ENCODE measurements at places on chromosomes 3 and 15.
A peak's percentile ranks its signal among the peaks of the same experiment; 100 is the strongest.

GRCh38 chr3:58628823-58629562, 37.6 kb downstream of the FAM3D start:
- DNase-seq, result peak; percentile 92

- DNase-seq, result no peak
Measured at GRCh38 chr3:181881749-181882148, 170.0 kb downstream of the SOX2 start.

DNA sequence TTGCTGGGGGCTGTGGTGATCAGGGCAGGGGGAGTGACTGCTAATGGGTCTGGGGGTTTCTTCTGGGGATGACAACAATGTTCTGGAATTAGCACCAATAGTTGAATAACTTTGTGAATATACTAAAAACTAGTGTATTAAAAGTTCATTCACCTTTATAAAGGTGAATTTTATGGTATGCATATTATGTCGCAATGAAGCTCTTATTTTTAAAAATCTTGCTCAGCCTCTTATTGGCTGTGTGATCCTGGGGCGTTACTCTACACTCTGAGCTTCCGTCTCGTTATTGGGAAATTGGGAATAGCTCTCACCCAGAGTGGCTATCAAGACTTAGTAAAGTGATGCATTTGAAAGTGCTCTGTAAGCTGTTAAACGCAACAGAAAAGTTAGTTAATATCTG, 105.3 kb downstream of the SEC22A start:
- no peak for DNase-seq

GRCh38 chr3:30544812-30545211, 61.6 kb upstream of the TGFBR2 start:
- DNase-seq, result no peak

GRCh38 chr15:71212146-71212545, 96.9 kb downstream of the THSD4 start:
- no peak for DNase-seq

GRCh38 chr3:23913873-23914743, 2.7 kb downstream of the NKIRAS1 start:
- DNase-seq, result no peak

DNA sequence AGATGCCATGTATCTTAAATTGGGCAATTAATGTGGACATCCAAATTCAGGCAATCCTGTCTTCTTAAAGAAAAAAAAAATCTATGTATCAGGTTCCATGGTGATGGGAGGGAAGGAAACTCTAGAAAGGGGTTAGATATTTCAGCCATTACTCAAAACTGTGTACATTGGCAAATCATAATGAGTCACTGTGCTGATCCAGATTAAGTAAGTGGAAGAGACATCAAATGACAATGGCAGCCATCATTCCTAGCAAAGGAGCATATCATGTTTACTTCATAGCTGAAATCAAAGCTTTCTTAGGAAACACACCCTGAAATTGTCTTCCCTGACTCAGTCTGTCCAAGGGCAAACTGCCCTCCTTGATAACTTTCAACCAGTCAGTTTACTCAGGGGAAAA, 713.3 kb upstream of the GBE1 start:
- DNase-seq, result no peak

- DNase-seq, result peak; percentile 44
Measured at GRCh38 chr3:139677388-139678155, at the start of gene NMNAT3. Gene NMNAT3, minus strand, starts transcription at chr3:139677972. Its CDS starts 50,248 bp downstream, at chr3:139627724.

- no peak for DNase-seq
Measured at GRCh38 chr3:143348486-143349327, 229.1 kb downstream of the CHST2 start.

GRCh38 chr15:23532024-23532423, 33.5 kb upstream of the MKRN3 start:
- no peak for DNase-seq

- no peak for DNase-seq
Measured at GRCh38 chr3:54517424-54517823, 395.1 kb downstream of the CACNA2D3 start.

DNA sequence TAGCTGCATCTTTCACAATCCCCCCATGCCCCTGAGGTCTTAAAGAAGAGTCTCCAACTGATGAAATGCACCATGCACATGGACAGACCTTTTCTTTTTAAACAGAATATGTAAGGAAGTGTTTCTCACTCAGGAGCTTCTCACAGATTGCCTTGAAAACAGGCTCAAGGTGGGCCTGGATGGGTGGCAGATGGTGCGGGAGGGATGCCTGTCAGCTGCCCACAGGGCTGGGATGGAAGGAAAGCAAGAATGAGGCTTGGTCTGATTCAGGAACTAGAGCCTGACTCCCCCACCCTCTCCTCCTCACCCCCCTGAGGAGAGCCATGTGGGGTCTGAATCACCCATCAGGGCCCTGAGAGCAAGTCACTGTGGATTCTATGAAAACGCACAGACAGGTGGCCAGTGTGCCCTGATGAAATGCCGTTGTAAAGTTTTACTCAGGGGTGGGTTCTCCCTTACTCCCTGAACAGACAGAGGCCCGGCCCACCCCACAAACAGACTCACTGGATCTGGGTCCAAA, 67.2 kb downstream of the UMPS start:
- DNase-seq, result no peak

DNA sequence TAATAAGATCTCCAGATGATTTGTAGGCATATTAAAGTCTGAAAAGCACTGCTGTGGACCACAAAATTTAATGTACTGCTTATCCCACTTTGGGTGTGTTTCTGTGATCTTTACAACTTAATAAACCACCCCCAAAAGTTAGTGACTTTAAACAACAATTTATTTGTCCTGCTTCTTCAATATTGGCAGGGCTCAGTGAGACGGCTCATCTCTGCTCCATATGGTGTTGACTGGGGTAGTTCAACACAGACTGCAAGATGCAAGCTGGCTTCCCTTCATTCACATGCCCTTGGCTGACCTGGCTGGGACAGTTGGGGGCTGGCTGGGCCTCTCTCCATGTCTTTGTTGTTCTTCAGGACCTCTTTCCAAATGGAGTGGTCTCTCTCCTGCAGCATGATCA, 337.8 kb downstream of the FHIT start:
- no peak for DNase-seq

GRCh38 chr3:60133269-60134162, 1083.7 kb upstream of the CFAP20DC start:
- DNase-seq, result no peak

DNA sequence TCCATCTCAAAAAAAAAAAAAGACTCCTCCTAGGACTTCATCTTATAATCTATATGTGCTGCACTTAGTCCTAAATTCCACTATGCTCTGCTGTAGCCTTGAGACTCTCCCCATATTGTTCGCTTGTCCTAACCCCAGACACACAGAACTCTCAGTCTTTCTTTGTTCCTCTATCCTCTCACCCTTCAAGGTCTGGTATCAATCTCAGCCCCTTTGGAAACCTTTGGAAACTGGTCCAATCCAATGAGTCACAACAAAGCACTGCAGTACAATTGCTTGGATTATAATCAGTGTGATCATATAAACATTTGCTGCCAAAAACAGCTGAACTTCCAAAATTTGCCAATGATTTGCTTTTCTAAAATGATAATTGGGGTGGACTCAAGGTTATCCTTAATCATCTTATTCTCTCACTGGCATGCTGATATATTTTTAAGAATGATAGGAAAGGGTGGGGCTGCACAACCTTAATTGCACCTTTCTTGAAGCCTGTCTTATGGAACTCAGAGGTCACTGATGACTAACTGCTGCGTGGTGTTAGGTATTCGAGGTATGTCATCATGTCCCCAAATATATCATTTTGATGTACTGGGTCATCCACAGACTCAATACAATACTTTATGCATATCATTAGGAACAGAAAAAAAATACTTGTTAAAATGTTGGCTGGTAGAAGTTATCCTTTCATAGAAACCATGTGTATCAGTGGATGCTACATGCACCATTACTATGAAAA, 756.7 kb downstream of the NR2F2 start:
- DNase-seq, result no peak

DNA sequence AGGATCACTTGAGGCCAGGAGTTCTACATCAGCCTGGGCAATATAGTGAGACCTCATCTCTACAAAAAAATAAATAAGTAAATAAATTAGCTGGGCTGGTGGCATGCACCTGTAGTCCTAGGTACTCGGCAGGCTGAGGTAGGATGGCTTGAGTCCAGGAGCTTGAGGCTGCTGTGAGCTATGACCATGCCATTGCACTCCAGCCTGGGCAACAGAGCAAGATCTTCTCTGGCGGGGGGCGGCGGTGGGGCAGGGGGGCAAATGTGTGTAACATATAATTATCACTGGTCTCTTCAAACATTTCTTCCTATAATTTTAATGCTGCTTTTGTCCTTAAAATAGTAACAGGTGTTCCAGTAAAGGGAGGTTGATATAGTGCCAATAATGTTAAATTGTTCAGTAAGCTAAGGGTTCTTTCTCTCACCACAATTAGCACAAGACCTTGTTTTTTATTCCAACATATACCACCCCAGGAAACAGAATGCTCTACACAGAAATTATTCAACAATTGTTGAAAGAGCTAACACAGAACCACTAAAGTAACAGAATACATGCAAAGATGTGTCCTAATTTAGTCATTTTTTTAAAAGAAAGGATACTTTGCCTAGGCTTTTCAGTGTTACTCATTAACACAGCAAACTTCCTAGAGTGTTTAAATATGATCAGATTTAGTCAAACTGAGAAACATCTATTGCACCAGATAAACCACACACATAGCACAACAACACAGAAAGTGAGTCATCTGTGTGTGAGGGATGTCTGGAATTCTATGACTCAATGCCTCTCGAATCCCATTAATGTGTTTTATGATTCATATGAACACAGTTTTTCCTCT, 29.1 kb downstream of the ANKRD28 start:
- DNase-seq, result peak; percentile 14

DNA sequence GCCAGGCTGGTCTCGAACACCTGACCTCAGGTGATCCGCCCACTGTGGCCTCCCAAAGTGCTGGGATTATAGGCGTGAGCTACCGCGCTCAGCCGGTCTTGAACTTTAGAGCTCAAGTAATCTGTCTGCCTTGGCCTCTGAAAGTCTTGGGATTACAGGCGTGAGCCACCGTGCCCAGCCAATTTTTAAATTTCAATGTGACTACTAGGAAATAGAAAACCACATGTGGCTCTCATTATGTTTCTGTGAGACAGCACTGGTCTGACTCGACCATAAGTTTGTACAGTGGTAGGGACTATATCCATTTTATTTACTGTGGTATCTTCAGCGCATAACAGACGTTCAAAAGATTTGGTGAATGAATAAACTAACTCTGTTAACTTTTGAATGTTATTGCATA, 9.1 kb downstream of the ZFAND6 start:
- DNase-seq, result no peak

DNA sequence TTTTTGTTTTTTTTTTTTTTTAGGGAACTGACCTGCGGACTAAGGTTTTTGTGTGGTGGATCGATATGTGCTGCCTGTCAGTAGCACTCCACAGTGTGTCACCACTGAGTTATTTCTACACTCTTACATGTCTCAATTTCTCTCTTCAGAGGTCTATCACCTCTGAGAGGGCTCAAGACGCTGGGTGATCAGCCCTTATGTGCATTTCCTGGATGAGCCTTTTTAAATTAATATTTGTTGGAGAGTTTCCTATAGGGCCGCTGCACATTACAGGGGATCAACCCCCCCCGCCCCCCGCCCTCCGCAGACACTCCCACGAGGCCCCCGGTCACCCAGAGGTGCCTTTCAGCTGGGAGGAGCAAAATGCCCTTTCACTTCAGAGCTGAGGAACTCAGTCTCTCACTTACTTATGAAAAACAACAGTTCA, 34.5 kb upstream of the AP4E1 start:
- DNase-seq, result no peak

GRCh38 chr3:30007668-30008067, 598.7 kb upstream of the TGFBR2 start:
- no peak for DNase-seq

DNA sequence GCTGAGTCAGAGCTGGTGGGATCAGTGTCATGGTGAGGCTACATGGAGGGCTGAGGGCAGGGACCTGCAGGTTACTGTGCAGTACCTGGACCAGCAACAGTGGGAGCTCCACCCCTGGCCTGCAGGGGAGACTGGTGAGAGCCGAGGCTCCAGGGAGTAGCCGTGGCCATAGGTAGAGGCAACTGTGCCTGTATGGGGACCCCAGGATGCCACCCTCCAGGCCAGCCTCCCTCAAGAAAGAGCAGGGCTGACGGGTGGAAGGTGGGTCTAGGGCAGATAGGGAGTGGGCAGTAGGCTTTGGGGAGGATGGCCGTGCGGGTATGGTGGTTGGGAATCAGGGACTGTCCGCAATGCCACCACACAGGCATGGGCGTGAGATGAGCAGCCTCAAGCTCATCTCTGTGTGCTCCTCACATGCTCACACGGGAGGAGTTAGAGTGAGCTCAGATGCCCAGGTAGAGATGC, 35.5 kb downstream of the FBLN2 start:
- DNase-seq, result no peak

GRCh38 chr3:99319450-99319849, 318.9 kb upstream of the COL8A1 start:
- no peak for DNase-seq

DNA sequence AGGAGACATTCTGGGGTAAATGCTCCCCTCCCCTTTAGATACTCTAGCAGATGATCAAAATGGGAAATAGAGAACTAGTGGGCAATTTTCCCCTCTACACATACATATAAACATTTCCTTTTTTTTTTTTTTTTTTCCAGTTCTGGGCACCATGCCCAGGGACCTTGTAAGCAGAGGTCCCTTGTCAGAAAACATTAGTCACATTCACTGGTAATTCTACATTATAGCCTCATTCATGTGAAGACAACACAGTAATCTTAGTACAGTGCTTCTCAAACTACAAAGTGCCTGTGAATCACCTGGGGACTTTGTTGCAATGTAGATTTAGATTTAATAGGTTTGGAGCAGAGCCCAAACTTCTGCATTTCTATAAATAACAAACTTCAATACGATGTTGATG, 60.1 kb upstream of the ACTC1 start:
- DNase-seq, result no peak

DNA sequence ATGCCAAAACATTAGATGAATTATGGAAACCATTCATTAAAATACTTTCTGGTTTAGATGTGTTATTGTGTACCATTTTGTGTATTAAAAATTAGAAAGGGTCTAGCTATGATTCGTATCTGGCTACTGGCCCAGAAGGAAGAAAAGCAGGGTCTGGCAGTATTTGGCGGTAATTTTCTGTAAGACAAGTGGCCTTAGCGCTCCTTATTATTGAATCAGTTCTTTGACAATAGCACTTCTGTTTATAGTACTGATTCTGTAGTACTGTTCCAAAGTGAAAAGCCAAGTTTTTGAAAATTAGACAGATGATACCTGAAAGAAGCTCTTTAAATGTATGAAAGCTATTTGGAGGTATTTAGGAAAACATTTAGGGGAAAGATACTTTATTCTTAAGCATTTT, 10.2 kb downstream of the GLCE start:
- no peak for DNase-seq

- DNase-seq, result no peak
Measured at GRCh38 chr3:110752307-110752706, 319.3 kb upstream of the NECTIN3 start.

GRCh38 chr3:32882603-32883025, 64.8 kb downstream of the TRIM71 start:
- DNase-seq, result no peak
